ENCODE measurements at places on chromosomes 11 and 22. TPM values are rescaled to one million over a fixed set of nuclear protein-coding genes. Genes with fewer than 3 reads are reported as not detected.

TMEM191C gene
- 3.6 TPM for polyA plus RNA-seq

RIC3 gene
- polyA plus RNA-seq, result 1.8 TPM

DKK3 gene
- 2.9 TPM for polyA plus RNA-seq

APOA5 gene
- not detected for polyA plus RNA-seq

KCNK4 gene
- not detected for polyA plus RNA-seq

C11orf87 gene
- not detected for polyA plus RNA-seq

POTEH gene
- polyA plus RNA-seq, result not detected

TPBGL gene
- polyA plus RNA-seq, result 0.10 TPM

PRRG4 gene
- polyA plus RNA-seq, result not detected

INS gene
- not detected for polyA plus RNA-seq

PGA5 gene
- polyA plus RNA-seq, result not detected

SLCO2B1 gene
- not detected for polyA plus RNA-seq

B4GALNT4 gene
- not detected for polyA plus RNA-seq

MOGAT2 gene
- polyA plus RNA-seq, result not detected

ROM1 gene
- 1.00 TPM for polyA plus RNA-seq

CST6 gene
- polyA plus RNA-seq, result not detected

LARGE2 gene
- polyA plus RNA-seq, result 8.6 TPM

MS4A6A gene
- polyA plus RNA-seq, result 2.7 TPM

RBMXL2 gene
- not detected for polyA plus RNA-seq

RASL10A gene
- not detected for polyA plus RNA-seq

POU2AF2 gene
- not detected for polyA plus RNA-seq

PYGM gene
- polyA plus RNA-seq, result 0.38 TPM

TIMP3 gene
- not detected for polyA plus RNA-seq

APLP2 gene
- polyA plus RNA-seq, result 33.0 TPM

PISD gene
- 27.3 TPM for polyA plus RNA-seq

IGLL1 gene
- polyA plus RNA-seq, result not detected

MS4A12 gene
- not detected for polyA plus RNA-seq

Measured in CD4-positive, alpha-beta memory T cell (primary cell).